ENCODE measurements at places on chromosomes 7 and 10.

DNA sequence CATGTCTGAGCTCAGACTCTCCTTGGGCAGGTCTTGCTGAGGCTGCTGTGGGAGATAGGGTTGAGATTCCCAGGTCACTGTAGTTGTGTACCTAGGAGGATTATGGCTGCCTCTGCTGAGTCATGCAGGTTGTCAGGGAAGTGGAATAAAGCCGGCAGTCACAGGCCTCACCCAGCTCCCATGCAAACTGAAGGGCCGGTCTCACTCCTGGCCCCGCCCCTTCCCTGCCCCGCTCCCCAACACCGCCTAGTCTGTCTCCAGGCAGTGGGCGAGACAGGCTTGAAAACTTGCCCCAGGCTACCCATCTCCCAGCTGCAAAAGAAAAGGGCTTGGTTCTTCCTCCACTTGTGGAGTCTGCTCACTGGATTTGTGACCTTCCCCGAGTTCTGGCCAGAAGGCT lies 41.6 kb upstream of the SDHAF3 start:
- DNase-seq, result no peak

DNA sequence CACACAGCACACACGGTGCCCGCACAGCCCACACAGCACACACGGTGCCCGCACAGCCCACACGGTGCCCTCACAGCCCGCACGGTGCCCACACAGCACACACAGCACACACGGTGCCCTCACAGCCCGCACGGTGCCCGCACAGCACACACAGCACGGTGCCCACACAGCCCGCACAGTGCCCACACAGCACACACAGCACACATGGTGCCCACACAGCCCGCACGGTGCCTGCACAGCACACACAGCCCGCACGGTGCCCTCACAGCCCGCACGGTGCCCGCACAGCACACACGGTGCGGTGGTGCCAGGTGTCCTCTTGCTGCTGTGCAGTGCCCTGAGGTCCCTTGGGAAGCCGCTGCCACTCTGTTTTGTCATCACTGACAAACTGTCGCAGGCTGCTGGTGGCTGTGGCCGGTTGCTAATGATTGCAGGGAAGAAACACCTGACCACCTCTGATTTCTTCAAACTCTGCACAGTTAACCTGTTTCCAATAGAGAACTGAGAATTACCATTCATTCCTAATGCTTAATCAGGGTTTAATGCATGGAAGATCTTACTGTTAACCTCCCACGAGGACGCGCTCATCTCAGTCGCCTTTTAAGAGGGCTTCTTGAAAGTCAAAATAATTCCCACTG lies 66.9 kb downstream of the GLRX3 start:
- no peak for DNase-seq

GRCh38 chr10:89183571-89183970 lies 23.5 kb downstream of the CH25H start:
- DNase-seq, result no peak

DNA sequence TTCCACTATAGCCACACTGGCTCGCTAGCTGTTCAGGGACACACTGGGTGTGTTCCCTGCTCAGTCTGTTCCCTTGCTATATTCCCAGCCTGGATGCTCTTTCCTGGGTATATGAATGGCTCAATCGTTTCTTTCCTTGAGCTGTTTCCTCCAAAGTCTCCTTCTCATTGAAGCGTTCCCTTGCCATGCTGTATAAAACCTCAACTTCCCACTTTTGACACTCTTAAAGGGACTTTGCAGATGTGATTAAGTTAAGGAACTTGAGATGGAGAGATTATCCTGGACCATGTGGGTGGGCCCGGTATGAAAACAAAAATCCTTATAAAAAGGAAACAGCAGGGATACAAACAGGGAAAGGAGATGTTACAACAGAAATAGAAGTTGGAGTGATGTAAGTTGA lies 973.1 kb downstream of the LRMDA start:
- no peak for DNase-seq

GRCh38 chr7:80770675-80771081 lies 132.2 kb downstream of the CD36 start:
- DNase-seq, result no peak

DNA sequence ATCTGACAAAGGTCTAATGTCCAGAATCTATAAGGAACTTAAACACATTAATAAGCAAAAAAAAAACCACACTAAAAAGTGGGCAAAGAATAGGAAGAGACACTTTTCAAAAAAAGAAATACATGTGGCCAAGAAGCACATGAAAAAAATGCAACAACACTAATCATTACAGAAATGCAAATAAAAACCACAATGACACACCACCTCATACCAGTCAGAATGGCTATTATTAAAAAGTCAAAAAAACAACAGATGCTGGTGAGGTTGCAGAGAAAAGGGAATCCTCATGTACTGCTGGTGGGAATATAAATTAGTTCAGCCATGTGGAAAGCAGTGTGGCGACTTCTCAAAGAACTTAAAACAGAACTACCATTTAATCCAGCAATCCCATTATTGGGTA lies 119.0 kb downstream of the LMBR1 start:
- DNase-seq, result no peak

GRCh38 chr7:142359694-142360279 lies 101.9 kb upstream of the PRSS58 start:
- no peak for DNase-seq

DNA sequence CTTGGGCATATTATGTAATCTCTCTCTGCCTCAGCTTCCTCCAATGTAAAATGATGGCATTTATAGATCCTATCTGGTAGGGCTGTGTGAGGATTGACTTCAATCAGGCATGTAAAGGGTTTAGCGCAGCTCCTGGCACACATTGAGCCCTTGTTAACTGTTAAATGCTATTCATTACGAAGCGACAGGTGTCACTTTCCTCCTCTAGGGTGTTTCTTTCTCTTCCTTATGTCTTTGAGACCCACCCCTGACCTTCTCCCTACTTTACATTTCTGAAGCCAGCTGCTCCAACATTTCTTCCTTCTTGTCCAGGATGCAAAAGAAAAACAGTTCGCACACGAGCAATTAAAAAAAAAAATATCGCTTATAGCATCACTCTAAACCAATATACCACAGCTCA lies 5.7 kb upstream of the R3HCC1L start:
- no peak for DNase-seq

- no peak for DNase-seq
Measured at GRCh38 chr10:62853710-62854109, 37.5 kb upstream of the EGR2 start.
